Stimulated activated naive CD4-positive, alpha-beta T cell (primary cell): ENCODE measurements at places on chromosomes 3 and 15.
A peak's percentile ranks its signal among the peaks of the same experiment; 100 is the strongest.

GRCh38 chr3:133837487-133838295, 32.1 kb downstream of the SRPRB start:
- DNase-seq, result no peak

- no peak for DNase-seq
Measured at GRCh38 chr3:130490241-130490640, 26.7 kb upstream of the COL6A6 start.

GRCh38 chr15:52808996-52809395, 18.9 kb upstream of the ONECUT1 start:
- DNase-seq, result no peak

DNA sequence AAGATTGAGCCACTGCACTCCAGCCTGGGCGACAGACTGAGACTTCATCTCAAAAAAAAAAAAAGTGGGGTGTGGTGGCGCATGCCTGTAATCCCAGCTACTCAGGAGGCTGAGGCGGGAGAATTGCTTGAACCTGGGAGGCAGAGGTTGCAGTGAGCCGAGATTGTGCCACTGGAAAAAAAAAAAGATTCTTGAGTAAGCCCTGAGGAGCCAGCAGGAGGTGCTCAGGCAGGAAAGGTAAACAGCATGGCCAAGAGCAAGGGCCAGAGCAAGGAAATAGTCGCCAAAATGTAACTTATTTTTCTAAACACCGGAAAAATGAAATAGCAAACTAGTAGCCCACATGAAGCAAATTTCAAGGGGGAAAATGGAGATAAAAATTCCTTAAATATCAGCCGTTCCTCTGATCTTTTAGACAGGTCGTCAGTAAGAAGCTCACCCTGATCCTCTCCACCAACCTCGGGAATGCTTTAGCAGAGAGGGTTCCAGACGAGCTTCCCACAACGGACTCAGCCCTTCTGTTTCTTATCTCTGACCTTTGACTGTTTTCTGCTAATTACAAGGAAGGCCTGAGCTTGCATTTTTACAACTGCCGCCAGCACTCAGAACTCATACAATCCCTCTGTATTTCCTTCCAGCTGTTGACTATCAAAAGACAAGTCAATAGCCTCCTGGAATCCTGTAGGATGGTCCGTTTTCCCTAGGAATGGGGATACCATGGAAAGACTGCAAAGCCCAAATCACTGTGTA, 45.0 kb upstream of the AKAP13 start:
- no peak for DNase-seq

- DNase-seq, result no peak
Measured at GRCh38 chr3:9349321-9350117, 13.3 kb upstream of the THUMPD3 start.

DNA sequence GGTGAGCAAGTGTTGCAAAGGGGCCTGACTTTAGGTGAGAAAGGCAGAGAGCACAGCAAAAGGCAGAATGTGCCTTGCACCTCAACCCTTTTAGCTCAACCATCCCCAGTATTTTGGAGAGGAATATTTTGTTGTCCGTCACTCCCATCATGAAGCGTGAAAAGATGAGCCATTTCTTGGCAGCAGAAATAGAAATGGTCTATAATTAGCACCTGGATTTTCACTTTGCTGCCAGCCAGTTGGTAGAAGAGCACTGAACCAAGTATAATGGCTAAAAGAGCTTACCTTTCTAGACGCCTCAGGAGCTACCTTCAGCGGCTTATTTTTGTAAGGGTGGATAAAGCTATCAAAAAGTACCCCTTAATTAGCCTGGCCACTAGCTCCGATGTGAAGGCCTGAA, 406.7 kb downstream of the OCA2 start:
- DNase-seq, result no peak

- no peak for DNase-seq
Measured at GRCh38 chr3:40837300-40837699, 312.5 kb downstream of the ZNF621 start.

DNA sequence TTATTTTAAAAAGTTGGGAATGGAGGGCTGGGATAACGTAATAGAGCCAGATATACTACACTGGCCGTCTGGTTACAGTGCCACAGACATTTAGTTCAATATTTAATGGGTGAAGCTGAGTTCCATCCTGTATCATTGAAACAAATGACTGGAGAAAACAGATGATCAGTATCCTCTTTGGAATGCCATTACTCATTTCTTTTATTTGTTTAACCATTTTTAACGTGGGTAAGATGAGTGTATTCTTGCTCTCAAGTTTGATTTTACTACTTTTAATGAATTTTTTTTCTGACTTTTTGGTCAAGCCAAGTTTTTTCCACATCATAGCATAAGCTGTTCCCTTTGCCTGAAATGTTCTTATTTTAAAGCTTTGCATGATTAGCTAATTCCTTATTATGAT, 53.9 kb upstream of the GRM7 start:
- DNase-seq, result no peak

DNA sequence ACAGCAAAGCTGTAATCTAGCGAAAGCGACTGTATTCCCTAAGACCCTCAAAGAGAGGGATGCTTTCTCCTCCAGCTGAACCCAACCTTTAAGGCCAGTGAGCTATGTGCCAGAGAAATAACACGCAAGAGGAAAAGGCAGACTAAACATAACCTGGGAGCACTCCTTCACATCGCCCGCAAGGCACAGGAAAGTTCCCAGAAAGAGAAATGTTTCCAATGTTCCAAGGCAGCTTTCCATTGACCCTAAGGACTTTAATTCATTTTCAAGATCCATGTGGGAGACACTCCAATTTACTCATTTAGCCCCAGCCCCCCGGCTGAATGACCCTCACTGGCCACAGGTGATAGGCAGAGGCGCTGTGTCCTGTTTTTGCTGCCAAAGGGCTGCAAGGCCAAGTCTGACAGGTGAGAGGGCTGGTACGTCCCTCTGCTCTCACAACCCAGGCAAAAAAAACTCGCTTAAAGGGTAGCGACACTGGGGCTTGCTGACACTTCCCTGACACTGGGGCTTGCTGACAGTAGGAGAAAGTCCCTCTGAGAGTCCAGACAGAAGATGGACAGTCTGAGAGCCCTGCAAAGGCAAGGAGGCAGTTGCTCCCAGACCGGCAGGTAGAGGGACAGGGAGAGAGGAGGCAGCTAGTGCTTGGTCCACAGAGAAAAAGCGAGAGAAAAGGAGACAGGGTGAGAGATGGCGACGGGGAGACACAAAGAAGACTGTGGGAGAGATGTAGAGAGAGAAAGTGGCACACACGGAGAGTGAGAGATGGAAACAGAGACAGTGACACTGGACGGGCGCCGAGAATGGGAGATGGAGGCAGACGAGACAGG, 702 bp downstream of the ARHGEF3 start:
- DNase-seq, result peak; percentile 29

DNA sequence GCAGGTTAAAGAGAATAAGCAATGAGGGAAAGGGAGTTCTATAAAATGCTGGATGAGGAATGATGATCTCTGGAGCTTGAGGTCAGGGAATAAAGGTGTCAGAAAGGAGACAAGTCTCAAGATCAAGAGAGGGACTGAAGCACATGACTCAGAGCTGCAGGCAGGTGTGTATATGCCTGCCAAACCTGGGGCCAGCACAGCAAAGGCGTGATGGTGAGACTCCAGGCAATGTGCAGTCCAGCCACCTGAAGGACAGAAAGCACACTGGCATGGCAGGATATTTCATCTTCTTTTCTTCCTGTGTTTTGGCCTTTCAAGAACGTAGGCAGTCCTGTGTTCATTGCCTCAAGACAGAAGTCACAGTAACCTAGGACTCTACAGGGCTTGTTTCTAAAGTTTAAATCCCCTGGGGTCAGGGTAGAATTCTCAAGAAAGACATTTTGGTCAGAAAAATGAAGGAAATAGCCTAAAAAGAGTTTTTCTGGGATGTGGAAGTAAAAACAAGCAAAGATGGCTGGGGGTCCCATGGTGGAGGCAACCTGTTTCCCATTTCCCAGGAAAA, 55.5 kb upstream of the TOPAZ1 start:
- no peak for DNase-seq

- no peak for DNase-seq
Measured at GRCh38 chr3:58271901-58272501, 34.0 kb upstream of the RPP14 start.

DNA sequence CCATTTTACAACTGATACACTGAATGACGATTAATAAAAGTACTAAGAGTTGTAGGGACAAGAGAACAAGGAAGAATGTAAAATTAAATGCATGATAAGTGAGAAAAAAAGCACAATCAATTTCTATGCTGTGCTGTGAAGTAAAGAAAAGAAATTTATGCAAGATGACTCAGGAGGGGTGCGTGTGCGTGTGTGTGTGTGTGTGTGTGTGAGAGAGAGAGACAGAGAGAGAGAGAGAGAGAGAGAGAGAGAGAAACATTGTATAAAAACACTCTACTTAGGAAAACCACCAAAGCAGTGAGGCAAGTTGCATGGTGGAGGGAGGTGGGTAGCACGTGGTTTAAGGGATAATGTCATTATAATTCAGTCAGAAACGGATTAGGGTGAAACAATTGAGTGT, 580.8 kb upstream of the ALCAM start:
- DNase-seq, result no peak

- DNase-seq, result no peak
Measured at GRCh38 chr3:120332646-120333045, 16.5 kb downstream of the LRRC58 start.

DNA sequence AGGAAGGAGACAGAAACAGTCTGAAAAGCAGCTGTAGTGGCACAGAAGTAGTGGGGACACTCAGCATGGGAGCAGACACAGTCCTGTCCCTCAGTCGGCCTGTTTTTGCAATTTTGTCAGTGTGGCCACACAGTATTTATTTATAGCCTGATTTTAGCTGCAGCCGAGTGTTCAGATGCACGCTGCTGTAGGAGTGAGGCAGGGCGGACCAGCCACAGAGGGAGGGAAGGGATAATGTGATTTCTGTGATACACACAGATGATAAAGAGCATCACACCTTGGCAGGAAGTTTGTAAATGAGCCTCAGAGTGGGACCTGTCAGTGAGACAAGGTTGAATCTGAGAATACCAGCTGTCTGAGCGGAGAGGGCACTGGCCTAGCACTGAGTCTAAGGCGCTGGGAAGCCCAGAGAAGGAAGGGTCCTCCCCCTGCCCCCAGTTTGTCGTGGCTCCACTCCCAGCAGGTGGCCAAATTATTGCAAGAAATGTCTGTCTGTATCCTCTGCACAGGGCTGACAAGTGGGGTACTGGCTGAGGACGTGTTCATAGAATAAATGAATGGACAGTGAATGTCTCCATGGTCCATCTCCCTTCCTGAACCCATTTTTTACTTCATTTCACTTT, 3.8 kb downstream of the PSTPIP1 start:
- peak; percentile 19 for DNase-seq

DNA sequence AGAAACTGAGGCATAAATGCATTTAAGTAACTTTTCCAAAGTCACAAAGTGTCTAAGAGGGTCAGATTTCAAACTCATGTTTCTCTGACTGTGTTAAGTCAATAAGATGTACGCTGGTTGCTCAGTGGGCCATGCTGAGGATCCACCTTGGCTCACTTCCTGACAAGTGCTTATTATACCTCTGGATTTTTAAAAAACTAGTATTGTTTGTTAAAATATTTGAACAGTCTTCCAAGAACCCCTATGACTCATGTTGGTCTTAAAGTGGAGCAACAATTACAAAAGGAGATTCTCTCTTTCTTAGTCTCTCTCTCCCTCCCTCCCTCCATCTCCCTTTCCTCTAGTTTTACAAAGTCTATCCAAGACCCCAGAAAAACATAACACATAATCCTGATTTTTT, 1050.2 kb downstream of the AGBL1 start:
- no peak for DNase-seq

GRCh38 chr3:45549961-45550360, 44.6 kb upstream of the LIMD1 start:
- no peak for DNase-seq

- no peak for DNase-seq
Measured at GRCh38 chr15:80550219-80550907, 144.7 kb upstream of the ABHD17C start.
